ENCODE measurements at places on chromosomes 16 and 17. TPM values are rescaled to one million over a fixed set of nuclear protein-coding genes. Genes with fewer than 3 reads are reported as not detected.

DNA sequence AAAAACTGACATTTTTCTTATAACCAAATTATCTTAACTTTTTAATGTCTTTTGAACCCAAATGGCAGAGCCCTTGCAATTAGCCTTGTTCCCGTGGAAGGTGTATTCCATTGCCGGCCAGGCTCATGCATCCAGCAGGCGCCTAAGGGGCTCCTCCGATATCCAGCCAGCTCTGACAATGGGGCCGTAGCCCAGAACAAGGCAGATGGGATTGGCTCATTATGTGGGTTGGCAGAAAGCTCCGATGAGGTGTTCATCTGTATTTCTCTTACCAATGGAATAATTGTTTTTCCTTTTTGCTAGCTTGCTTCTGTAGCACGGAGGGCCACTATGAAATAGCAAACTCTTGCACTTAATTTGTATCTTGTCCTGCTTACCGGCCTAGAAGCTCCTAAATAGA lies 208.2 kb upstream of the CHMP6 start:
- DNase-seq, result no peak

DNA sequence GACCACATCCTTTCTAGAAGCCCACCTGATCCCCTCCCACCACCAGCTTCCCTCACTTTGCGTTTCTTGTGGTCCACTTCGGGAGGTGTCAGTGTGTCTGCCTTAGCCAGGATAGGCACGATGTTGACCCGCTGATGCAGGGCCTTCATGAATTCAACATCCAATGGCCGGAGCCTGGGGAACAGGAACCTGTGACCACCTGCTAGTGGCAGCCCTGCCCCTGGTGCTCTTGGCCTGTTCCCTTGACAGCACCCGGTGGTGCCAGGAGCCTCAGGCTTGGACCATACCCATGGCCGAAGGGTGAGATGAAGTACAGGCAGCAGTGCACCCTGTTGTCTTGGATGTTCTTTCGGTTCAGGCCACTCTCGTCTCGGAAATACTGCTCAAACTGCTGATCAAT lies 7.2 kb upstream of the MTMR4 start:
- no peak for DNase-seq

- DNase-seq, result no peak
Observed at GRCh38 chr17:3049705-3050295, 13.6 kb downstream of the OR1D5 start.

- DNase-seq, result no peak
Observed at GRCh38 chr17:32910769-32911168, 17.2 kb upstream of the TMEM98 start.

The KRTAP9-8 gene
- not detected for total RNA-seq

- DNase-seq, result no peak
Observed at GRCh38 chr16:72299684-72300243, 127.8 kb upstream of the PMFBP1 start.

The DYNLL2 gene
- total RNA-seq, result 80.5 TPM

Data from left ventricle myocardium superior (tissue), 1 donor.